ENCODE measurements at places on chromosomes 7 and 10.
A peak's percentile ranks its signal among the peaks of the same experiment; 100 is the strongest.

GRCh38 chr10:118439824-118440223 is 97.7 kb upstream of the FAM204A start:
- DNase-seq: no peak

DNA sequence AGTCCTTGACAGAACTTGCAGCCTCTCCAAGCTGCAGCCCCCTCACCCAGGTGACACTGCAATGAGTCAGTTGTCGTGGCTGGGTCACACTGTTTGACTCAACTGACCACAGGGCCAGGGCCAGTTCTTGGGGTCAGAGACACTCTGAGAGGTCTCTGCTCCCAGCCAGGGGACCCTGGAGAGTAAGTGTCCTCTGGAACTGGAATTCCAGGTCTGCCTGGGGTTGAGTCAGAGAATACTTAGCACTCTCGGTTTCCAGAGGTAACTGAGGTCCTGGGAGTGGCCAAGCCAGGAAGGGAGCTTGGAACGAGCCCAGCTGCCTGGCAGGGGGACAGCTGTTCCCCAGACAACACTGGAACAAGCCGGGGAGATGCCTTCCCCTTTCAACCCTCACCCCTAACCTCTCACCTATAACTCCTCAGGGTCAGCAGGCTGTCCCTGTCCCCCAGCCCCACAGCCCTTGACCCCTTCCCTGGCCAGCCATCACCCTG is 2.2 kb upstream of the MYL10 start:
- peak; percentile 52 for DNase-seq

- DNase-seq: no peak
Observed at GRCh38 chr7:148790131-148790726, 91.5 kb downstream of the CUL1 start.

DNA sequence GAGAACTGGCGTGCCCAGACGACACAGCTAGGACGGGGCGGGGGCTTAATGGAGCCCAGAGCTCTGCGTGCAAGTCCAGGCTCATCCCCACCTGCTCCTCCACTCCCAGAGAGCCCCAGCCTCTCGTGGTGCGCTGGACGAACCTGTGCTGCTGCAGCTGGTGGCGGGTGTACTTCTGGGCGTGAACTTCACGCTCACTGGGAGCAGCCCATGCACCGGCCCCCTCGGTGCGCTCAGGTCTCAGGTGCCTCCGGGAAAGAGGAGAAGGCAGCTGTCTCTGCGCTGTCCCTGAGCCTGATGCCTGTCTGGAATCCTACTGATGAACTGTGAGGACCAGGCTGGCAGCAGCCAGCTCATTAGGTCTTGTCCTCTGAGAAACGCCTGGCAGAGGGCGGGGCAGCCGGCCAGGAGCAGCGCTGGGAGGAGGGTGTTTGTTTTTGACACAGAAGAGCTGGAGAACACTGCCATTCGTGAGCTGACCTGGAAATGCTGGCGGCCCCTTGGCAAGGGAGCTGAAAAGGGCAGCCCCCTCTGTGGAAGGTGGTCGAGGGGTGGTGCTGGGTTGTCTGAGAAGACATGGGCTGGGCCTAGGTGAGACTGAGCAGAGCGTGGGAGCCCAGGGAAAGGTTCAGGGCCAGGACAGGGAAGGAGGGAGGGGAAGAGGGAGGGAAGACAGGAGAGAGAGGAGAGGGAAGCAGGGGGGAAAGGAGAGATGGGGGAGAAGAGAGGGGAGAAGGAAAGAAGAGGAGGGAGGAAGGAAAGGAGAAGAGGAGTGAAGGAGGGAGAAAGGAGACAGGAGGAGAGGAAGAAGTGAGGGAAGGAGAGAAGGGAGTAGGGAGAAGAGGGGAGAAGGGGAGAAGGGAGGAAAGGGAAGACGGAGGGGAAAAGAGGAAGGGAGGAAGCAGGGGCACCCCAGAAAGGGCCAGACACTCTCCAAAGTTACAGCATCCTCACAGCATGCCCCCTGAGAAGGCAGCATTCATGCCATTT is 53.5 kb upstream of the TNS3 start:
- DNase-seq: peak; percentile 78

DNA sequence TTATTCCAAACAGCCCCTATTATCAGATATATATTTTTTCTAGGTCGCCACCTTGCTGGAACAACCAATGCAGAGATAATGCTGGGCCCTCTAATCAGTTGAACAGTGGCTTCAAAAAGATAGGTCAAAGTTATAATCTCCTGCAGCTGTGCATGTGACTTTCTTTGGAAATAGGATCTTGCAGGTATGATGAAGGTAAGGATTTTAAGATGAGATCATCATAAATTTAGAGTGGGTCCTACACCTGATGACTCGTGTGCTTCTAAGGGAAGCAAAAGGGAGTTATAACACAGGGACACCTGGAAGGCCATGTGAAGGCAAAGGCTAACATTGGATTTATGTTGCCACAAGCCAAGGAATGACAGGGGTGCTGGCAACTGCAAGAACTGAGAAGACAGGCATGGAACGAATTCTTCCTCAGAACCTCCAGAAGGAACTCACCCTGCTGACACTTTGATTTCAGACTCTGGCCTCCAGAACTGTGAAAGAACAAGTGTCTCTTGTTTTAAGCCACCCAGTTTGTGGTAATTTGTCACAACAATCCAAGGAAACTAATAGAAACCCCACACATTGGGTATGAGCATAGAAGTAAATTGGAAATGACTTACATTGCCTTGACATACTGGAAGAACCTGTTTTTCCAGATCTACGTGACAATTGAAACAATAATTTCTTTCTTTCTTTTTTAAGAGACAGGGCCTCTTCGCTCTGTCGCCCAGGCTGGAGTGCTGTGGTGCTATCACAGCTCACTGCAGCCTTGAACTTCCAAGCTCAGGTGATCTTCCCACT is 34.4 kb downstream of the CCDC71L start:
- DNase-seq: no peak

GRCh38 chr10:69738071-69738470 is 63.6 kb upstream of the COL13A1 start:
- no peak for DNase-seq

- DNase-seq: peak; percentile 58
Observed at GRCh38 chr10:124384172-124384571, 34.6 kb downstream of the OAT start.

Measured in astrocyte of the hippocampus (primary cell).